ENCODE measurements at places on chromosomes 7 and 10.

GRCh38 chr7:29140873-29141468, 5.4 kb downstream of the CPVL start:
- DNase-seq: no peak

DNA sequence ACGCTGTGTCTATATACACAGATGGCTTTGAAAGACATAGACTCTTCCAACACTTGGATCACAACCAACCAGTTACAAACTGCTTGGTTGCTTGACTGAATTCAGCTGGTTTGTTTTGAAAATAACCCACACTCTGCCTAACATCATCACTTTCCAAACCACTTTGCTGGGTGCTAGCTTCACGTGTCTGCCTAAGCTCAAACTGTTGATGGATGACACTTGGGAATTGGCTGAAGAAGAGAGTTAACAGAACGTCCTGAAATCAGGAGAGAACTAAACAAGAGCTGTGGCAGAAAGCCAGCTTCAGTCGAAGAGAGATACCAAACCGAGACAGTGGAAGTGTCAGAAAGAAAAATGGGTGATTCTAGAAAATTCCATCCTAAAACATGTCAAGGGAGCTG, 420.8 kb upstream of the AUTS2 start:
- no peak for DNase-seq

DNA sequence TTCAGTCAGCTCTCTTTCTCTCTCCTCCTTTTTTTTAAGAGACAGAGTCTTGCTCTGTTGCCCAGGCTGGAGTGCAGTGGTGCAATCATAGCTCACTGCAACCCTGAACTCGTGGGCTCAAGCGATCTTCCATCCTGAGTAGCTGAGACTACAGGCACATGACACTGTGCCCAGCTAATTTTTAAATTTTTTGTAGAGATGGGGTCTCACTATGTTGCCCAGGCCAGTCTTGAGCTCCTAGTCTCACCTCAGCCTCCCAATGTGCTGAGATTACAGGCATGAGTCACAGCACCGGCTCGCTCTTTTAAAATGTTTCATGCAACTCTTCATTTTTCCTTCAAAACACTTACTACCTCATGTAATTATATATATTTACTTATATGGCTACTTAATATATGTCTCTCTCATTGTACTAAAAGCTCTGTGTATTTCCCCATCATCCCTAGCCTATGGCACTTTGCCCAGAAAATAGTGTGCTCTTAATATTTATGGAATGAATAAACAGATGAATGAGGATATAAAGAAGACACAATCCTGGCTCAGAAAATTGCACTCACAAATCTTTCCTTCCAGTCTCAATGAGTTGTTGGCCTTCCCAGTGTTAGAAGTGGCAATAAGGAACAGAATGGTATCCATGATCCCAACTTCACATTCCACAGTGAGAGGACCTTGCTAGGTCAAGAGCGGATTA, 33.9 kb downstream of the EBLN1 start:
- no peak for DNase-seq

- DNase-seq: no peak
Measured at GRCh38 chr7:102138676-102139075, 148.0 kb upstream of the SH2B2 start.

DNA sequence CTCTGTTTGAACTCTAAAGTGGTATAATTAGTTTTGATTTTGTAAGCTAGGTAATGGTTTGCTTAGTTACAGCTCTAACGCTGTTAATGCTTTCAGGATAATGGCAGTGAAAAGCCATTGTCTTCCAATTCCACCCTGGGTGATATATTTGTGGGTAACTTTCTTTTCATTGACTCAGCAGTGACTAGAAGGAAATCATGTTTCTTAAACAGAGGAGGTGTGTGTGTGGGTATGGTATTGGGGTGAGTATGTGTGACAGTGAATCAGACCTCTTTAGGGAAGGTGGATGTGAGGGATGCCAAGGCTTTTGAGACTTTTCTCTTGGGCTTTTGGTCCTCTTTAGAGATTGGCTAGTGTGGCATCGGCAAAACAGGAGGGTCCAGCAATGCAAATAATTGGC, 13.6 kb downstream of the ENTPD7 start:
- DNase-seq: no peak

DNA sequence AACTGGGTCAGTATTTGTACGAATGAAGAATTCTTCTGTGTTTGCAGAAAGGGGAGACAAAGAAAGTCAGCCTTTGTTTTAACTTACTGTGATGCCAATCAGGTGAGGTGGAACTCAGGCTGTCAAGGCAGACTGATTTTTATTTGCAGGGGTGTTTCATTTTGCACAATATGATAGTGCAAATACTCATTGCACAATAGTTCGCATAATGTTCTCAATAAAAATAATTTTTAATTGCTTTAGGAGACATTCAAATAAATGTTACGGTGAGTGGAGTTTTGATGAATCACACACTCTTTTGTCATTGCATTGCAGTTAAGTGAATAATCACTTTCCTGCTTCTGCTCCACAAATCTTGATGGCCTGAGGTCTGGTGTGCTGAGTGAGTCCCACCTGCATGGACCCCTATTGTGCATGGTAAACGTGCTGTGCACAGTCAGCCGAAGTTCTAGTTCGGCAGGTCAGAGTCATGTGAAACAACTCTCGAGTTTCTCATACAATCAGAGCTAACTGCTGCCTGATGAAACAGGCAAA, 141.3 kb upstream of the FZD8 start:
- no peak for DNase-seq

DNA sequence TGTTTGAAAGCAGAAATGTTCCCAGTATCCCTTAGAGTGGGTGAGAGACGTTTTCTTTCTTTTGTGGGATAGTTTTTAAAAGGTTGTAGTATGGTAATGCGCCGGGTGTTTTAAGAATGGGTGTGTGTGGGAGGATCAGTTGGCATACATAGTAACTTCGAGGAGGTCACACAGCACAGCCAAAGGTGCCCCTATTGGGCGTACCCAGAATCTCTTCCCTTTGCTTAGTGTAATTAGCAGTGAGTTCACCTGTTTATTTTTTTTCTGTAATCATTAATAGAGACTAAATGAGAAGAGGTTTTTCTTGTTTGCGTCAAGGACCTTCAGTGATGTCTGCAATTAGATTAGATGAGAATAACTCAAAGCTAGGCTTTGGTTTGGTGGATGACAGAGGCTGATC, 1.5 kb downstream of the PLEKHA8 start:
- DNase-seq: no peak

GRCh38 chr7:117111535-117111934, 158.2 kb downstream of the ST7 start:
- DNase-seq: no peak

GRCh38 chr10:22420787-22421517, 75.7 kb downstream of the SPAG6 start:
- DNase-seq: no peak
